ENCODE measurements at places on chromosomes 7 and 10. TPM values are rescaled to one million over a fixed set of nuclear protein-coding genes. Genes with fewer than 3 reads are reported as not detected.

DRGX gene
- not detected for total RNA-seq

ITIH5 gene
- 0.09 TPM for total RNA-seq

TAS2R41 gene
- not detected for total RNA-seq

COL28A1 gene
- total RNA-seq: 0.56 TPM

CDC14C gene
- not detected for total RNA-seq

SEMA3C gene
- 63.0 TPM for total RNA-seq

PKD2L1 gene
- 0.06 TPM for total RNA-seq

ZYX gene
- 131 TPM for total RNA-seq

PIP gene
- 0.71 TPM for total RNA-seq

GRM3 gene
- total RNA-seq: not detected

ASIC3 gene
- total RNA-seq: 9.5 TPM

FAM131B gene
- 0.43 TPM for total RNA-seq

EN2 gene
- total RNA-seq: 0.96 TPM

GRM8 gene
- not detected for total RNA-seq

ZNF467 gene
- total RNA-seq: 1.4 TPM

MTPN gene
- 135 TPM for total RNA-seq

ALDH18A1 gene
- total RNA-seq: 48.7 TPM

GIMAP4 gene
- not detected for total RNA-seq

NUTM2E gene
- 0.40 TPM for total RNA-seq

PLEKHS1 gene
- total RNA-seq: not detected

SYT15 gene
- total RNA-seq: 3.8 TPM

GPR26 gene
- total RNA-seq: not detected

HOXA6 gene
- 1.9 TPM for total RNA-seq

C7orf33 gene
- not detected for total RNA-seq

DYNC1I1 gene
- not detected for total RNA-seq

ABCA13 gene
- total RNA-seq: not detected

PAX4 gene
- not detected for total RNA-seq

FAM25C gene
- total RNA-seq: 2.4 TPM

CLCN1 gene
- not detected for total RNA-seq

ATP5MK gene
- total RNA-seq: 435 TPM

C10orf62 gene
- not detected for total RNA-seq

CYP3A7 gene
- total RNA-seq: not detected

PCLO gene
- total RNA-seq: 1.2 TPM

CYP3A4 gene
- not detected for total RNA-seq

FAM24B gene
- total RNA-seq: 16.5 TPM

GPR141 gene
- not detected for total RNA-seq

PRKAR2B gene
- 2.9 TPM for total RNA-seq

MEOX2 gene
- total RNA-seq: not detected

CDHR3 gene
- 5.4 TPM for total RNA-seq

TMEM225B gene
- 0.76 TPM for total RNA-seq

NUDT13 gene
- 4.2 TPM for total RNA-seq

PVRIG gene
- total RNA-seq: not detected

TMEM236 gene
- 0.09 TPM for total RNA-seq

GAD2 gene
- not detected for total RNA-seq

ZNF853 gene
- 1.9 TPM for total RNA-seq

SAMD9 gene
- 5.9 TPM for total RNA-seq

RNF148 gene
- total RNA-seq: not detected

Measured in A549 treated with ZK216348 at 1 μM for 4 hours (cell line).